ENCODE measurements at places on chromosomes 5 and 9.

DNA sequence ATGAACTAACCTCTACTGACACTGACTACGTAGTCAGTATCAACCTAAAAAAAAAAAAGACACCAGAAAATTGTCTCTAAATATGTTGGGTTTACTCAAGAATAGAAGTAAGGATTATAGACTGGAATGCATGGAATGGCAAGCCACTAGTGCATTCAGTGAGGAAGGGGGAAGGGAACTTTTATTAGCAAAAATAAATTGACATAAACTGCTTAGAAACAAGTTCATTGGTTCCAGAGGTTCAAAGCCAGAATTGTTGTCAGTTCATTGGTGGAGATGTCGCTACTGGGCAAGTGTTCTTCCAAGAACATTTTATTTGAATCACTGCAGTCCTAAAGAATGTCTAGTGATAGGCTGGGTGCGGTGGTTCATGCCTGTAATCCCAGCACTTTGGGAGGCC is 26.1 kb upstream of the AOPEP start:
- no peak for DNase-seq

DNA sequence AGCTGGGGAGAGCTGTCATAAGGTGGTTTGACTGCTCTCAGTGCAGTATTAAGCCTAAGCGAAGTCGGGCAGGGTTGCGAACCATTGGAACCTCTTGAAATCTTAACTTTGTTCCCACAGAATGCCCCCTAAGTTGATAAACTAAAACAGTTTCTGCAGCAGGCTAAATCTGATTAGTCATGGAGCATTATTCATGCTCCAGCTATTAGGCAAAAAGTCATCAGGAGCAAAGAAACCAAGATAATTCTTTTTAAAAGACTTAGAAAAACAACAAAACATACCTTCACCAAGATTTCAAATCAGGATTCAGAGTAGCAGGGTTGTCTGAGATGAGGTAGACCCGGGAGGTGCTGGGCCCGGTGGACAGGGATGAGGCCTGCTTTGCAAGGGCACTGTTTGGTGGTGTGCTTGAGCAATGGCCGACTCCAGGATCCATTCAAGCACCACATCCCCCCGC is 69.9 kb upstream of the PLPP1 start:
- DNase-seq, result peak; percentile 52

DNA sequence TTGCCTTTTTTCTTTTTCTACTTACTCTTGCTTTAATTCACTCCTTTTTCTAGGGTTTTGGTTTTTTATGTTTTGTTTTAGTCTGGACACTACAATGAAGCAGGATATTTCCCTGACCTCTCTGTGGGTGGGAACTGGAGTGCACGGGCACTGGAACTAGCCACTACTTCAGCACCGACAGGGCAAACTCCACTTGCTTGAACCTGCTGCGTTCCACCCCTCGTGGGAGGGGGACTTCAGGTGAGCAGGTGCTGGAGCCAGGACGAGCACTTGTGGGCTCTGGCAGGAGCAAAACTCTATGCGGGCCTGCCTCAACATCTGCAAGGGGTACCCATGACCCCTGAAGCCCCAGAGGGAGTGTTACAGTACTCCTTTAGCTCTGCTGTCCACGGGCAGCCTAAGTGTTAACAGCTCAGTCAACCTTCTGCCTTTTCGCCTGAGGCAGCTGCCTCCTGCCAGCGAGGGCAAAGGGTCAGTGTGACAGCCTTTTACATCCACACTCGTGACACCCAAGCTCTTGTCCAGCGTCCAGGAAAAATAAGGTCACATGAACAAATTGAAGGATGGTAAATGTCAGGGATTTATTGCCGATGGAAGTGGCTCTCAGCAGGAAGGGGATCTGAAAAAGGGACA is 144.1 kb upstream of the NFIL3 start:
- DNase-seq, result no peak

GRCh38 chr5:123753180-123753936 is 241.4 kb downstream of the CSNK1G3 start:
- DNase-seq, result no peak

GRCh38 chr9:128026255-128026772 is 40.8 kb downstream of the NAIF1 start:
- no peak for DNase-seq

DNA sequence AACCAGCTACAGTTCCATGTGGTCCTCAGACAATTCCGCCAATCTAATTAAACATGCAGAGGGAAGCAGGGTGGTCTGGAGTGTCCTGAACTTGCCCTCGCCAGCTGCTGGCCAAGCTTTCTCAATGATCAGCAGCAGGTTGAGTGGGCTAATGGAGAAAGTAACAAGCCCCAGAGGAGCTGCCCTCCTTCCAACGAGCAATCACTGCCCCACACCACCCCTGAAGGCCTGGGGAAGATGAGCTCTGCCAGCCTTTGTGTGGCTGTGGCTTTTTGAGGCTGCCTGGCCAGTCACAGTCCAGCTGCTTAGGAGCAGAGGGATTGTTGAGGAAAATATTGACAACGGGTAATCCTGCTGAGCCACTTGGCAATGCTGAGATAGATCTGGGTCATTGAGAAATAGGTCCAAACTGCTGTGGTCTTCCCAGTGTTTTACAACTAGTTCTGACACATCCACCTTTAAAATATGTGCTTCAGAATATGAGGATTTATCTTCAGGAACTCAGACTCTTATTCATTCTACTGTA is 107.3 kb downstream of the CD180 start:
- DNase-seq, result no peak

- peak; percentile 70 for DNase-seq
Observed at GRCh38 chr9:88197781-88198340, 59.6 kb upstream of the SPATA31C2 start.

DNA sequence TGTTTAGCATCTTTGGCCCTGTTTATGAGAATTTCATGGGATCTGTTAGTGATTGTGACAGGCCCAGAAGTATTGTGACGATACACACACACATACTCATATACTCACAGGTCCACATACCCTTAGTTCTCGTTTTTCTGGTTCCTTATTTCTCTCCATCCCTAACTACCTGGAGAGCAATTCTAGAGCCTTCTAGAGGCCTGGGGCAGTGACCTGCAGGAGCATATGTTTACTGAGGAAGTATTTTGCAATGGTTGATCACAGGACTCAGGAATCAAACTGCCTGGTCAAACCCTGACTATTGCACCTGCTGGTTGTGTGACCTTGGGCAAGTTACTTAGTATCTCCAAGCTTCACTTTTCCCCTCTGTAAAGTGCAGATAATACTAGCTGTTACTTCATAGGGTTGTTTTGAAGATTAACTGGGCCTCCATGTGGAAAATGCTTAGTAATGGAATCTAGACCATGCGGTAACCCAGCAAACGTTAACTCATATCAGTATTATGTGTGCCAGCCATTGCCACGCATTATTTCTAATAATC is 8.7 kb downstream of the PAPPA start:
- DNase-seq, result no peak

DNA sequence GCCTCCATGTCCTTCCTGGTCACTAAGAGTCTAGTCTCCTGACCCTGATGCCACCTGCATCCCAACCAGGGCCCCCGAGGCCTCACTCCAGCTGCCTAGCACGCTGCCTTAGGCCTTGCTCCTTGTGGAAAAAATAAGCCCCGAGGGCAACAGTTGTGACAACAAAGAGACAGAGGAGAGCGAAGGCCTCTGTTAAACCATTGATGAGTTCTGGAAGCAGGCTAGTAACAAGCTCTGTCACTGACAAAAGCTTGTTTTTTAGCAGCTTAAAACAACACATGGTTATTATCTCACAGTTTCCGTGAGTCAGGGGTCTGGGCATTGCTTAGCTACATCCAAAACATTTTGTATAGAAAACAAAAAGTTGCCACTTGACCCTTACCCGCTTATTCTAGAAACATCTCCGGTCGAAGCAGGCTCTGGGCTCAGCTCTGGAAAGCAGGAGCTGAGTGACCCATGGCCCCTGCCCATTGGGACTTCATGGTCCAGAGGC is 48.2 kb upstream of the TBC1D2 start:
- DNase-seq, result no peak

DNA sequence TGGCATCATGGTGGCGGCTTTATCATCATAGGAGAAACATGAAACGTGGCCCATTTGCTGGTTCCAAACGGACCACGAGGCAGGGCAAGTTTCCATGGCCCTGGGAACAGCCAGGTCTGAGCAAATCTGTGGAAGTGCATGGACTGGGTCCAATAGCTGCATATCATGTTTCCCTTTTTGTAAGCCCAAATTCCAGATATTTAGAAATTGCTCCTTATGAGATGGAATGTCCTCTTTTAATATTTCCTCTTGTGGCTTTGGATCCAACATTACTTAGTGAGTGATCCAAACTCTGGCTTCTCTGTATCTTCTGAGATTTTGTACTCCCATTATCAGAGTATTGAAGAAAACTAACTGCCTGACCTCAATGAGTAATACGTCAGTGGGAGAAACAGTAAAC is 79.8 kb upstream of the FBXL7 start:
- no peak for DNase-seq

DNA sequence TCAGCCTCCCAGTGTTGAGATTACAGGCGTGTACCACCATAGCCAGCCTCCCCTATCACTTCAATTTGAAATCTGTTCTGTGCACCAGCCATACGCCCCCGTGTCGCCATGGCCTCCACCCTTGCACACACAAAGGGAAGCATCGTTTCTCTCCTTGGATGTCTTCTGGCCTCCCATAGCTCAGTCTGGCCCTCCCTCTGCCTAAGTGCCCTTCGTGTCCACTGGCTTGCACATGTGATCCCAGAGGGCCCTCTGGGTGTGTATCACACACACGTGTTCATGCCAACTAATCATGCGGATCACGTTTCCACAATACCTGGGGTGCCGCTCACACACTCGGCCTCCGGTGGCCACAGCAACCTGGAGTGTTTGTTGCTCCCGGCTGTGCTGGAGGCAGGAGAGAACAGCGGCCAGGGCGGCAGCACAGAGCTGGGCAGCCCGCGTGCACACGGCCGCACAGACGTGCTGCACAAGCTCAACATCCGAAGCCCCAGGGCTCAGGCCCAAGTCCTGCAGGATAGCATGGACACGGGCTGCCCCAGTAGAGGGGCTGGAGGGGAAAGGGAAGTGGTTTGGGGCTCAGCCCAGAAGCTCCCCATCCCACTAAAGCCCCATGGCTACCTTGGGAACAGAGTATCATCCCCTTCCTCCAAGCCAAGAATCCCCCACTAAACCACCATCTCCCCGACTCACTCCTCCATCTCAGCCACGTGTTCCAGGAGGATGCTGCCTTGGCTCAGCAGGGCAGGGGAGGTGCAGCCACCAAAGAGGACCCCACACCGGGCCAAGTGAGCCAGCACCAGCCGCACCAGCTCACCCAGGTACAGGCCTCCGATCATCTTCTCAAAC is 10.9 kb downstream of the HK3 start:
- no peak for DNase-seq

DNA sequence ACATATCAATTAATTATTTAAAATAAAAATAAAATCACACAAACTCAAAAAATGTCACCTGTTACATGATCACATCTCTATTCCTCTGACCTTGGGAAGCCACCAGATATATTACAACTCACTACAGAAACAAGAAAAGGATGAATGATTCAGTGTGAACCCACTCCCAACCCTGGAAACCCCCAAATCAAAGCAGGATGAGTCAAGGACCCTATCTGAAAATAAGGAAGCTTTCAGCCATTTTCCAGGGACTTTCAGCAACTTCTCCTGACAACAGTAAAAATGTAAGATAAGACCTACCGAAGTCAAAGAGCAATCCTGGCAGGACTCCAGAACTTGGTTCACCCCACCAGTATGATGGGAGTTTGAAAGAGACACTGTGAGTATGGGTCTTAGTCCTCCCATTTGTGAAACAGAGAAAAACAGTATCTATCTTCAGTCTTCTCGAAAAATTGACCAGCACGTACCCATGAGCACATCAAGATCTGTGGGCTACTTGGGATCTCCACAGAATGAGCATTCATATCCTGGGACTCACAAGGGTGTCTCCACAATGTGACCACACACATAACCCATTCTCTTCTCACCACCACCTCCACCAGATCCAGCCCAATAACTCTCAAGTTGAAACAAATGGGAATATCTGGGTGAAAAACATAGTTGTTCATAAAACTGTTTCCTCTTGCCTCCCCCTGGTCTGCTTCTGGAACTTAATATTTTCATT is 9.9 kb downstream of the NRG2 start:
- no peak for DNase-seq

- DNase-seq, result no peak
Observed at GRCh38 chr5:107217721-107218130, 453.0 kb downstream of the EFNA5 start.

- DNase-seq, result no peak
Observed at GRCh38 chr9:128735373-128735772, 11.4 kb upstream of the ZDHHC12 start.

GRCh38 chr5:72325566-72326305 is 5.6 kb downstream of the PTCD2 start:
- DNase-seq, result no peak

GRCh38 chr9:35029241-35029640 is 39.7 kb downstream of the DNAJB5 start:
- no peak for DNase-seq

DNA sequence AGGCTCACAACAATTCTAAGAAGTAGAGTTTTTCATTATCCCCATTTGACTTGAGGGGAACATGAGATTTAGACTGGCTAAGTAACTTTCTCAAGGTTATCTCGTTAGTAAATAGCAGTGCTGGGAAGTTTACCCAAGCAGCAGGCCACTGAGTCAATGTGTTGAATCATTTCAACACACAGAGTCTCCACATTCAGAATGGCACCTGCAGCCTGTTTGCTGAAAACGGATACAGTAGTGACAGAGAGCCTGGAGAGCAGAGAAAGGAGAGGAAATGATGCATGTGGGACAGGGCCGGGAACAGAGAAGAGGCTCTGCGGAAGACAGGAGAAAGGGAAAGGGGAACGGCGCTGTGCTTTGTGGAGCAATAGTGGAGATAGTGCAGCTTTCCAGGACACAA is 33.5 kb upstream of the ZSWIM6 start:
- DNase-seq, result no peak

GRCh38 chr5:42500003-42500599 is 76.9 kb downstream of the GHR start:
- DNase-seq, result no peak

- DNase-seq, result no peak
Observed at GRCh38 chr9:34592895-34593601, 3.5 kb upstream of the CNTFR start.

DNA sequence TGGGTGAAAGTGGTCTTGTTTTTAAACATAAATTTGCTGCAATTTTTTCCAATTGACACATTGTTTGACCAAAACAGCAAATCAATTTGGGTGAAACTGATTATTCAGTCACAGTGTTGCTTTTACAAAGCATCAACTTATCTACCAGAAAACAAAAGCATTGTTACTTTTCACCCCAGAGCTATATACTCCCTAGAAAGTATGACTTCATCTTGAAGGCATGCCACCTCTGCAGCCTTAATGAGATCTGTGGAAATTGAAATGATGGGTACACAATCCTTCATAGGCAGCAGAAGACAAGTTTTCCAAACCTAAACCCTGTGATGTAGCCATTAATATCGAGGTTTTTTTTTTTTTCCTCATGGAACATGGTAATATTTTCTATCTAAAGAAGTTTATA is 615.9 kb downstream of the CHSY3 start:
- peak; percentile 14 for DNase-seq

GRCh38 chr5:54946306-54946819 is 39.0 kb downstream of the ESM1 start:
- no peak for DNase-seq

GRCh38 chr9:112860451-112860850 is 30.2 kb downstream of the SLC46A2 start:
- no peak for DNase-seq

All from non-pigmented ciliary epithelial cell (primary cell).